Uterine smooth muscle cell (primary cell): ENCODE measurements at places on chromosomes 6 and 20. TPM values are rescaled to one million over a fixed set of nuclear protein-coding genes. Genes with fewer than 3 reads are reported as not detected.

LPA gene
- total RNA-seq = not detected in 2 replicates

CST2 gene
- total RNA-seq = not detected in 2 replicates

CTAGE9 gene
- not detected in 2 replicates for total RNA-seq

SIRPA gene
- 8.2 and 11.5 TPM in 2 replicates for total RNA-seq

RIMS1 gene
- total RNA-seq = 0.33 and 0.50 TPM in 2 replicates

BANF2 gene
- total RNA-seq = not detected in 2 replicates

PHACTR1 gene
- 0.37 and 1.4 TPM in 2 replicates for total RNA-seq

DNAH8 gene
- total RNA-seq = under 0.01 and 0.12 TPM in 2 replicates
